ENCODE measurements at places on chromosomes 11 and 22. TPM values are rescaled to one million over a fixed set of nuclear protein-coding genes. Genes with fewer than 3 reads are reported as not detected.

DNA sequence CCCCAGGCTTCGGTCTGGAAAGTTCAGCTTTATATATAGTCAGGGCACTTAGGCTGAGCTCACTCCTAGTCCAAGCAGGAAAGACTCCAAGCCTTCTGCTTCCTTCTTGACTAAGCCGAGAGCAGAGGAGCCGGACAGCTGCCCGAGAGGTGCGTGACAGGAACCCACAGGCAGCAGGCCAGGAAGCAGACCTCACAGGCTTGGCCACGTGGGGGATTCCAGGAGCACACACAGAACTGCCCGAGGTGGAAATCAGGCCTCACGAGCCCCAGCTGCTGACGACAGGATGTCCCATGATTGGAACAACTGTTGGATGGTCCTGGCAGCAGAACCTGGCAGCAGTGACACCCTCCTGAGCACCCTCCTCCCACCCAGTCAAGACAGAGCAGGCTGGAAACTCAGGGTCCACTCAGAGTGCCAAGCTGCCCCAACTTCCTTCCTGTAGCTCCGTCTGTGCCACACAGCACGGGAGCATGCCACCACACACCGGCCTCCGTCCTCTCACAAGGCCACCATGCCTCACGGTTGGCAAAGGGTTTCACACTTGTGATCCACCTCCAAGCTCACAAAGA lies 5.4 kb downstream of the PLA2G6 start:
- peak; percentile 29 for DNase-seq

SCGB2A2 gene
- total RNA-seq = not detected

DNA sequence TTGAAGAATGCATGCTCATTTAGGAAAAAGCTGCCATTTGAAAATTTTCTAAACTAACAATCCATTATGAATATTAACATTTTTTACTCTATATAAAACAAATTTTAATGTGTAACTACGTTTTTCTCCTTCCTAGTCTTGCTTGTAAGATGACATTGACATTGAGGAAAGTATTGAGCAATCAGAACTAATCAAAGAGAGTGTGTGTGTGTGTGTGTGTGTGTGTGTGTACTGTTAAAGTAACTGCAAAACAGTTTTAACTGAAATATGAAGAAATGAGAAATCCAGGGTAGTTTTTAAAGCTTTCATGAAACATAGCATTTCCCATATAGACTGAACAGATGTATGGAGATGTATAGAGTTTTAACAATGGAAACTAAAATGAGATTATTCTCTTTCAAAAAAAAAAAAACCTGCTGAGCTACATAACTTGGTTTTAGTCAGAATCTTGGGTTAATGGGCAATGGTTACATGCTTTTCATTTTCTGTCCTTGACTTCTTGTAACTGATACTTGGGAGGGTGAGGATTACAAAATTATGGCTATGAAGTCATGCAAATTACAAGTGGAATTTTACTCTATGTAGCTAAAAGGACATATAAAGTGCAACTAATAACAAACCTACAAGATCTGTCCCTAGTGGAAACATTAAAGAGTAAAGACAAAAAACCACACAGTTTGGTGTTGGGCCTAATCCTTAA lies 2.0 kb downstream of the PDGFD start:
- DNase-seq = no peak

DNA sequence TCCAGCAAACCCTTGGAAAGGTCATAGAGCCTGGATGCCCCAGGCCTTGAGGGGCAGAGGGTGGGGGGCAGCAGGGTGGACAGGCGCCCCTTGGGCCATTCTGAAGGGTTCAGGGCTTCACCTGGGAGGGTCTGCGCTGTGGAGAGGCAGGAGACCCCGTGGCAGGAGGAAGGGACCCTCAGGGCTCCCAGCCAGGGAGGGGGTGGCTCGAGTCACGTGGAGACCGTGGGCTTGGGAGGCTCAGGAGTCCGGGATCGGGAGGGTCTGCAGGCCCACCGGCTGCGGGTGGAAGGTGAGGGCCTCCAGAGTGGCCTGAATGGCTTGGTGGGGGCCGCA lies 48.5 kb upstream of the A4GALT start:
- DNase-seq = no peak

DNA sequence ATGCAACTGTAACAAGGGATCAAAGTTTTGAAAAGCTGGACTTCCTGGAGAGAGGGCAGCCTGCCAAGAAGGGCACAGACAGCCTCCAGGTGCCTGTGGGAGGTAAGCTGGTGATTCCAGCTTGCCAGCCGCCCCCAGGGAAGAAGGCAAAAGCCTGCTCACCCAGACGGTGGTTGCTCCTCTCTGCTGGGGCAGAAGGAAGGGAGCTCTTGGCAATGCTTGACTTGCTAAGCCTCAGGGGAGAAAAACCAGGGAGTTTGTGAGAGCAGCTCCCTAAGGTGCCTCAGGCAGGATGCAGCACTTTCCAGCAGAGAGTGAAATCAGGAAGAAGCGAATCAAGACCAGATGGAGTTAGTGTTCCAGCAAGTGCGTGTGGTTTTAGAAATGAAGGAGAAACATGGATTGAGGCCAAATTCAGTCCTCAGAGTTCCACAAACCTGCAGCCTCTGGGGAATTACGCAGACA lies 553.6 kb downstream of the BUD13 start:
- no peak for DNase-seq

PAMR1 gene
- total RNA-seq = not detected

- DNase-seq = no peak
Observed at GRCh38 chr22:25368271-25368670, 148.8 kb downstream of the CRYBB2 start.

DNA sequence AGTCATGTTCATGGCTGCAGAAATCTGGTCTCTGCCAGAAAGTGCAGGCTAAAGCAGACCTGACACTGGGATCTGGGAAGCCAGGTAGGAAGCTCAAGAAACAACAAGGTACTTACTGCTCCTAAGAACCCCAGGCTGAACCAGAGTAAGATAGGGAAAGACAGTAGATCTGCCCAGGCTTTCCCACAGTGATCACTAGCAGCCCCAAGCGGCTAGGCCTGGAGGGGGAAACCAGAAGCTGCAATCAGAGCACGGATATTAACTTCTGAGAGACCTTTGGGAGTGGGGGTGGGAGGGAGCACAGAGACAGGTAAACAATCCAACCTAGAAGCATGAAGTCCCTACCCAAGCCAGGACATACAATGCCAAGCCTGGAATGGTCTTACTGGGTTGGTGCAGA lies 135.2 kb upstream of the C11orf58 start:
- no peak for DNase-seq

PPP1CA gene
- 262 TPM for total RNA-seq

GRCh38 chr11:17135916-17136683 lies 58.6 kb upstream of the RPS13 start:
- DNase-seq = no peak

GRCh38 chr11:111378185-111378860 lies 752 bp downstream of the POU2AF1 start:
- DNase-seq = no peak

- DNase-seq = no peak
Observed at GRCh38 chr11:71263386-71263785, 11.0 kb upstream of the SHANK2 start.

- DNase-seq = peak; percentile 23
Observed at GRCh38 chr11:10366568-10367331, 61.9 kb downstream of the ADM start.

DRICH1 gene
- total RNA-seq = 0.22 TPM

DNA sequence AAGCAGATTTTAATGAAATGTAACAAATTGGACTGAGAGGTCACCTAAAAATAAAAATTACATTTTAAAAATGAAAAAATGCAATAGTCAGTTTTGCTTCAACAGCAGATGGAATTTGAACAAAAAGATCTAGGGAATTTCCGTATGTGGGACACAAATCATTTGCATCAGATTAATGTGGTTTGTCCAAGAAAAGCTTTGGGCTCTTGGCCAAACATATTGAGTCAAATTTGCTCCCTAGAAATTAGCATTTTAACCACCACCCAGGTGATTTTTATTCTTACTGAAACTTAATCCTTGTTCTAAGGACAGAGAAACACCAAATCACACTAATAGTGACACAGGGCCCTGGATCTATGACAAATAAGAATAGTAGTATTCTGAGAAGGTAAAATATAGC lies 1477.8 kb downstream of the FAM181B start:
- no peak for DNase-seq

DNA sequence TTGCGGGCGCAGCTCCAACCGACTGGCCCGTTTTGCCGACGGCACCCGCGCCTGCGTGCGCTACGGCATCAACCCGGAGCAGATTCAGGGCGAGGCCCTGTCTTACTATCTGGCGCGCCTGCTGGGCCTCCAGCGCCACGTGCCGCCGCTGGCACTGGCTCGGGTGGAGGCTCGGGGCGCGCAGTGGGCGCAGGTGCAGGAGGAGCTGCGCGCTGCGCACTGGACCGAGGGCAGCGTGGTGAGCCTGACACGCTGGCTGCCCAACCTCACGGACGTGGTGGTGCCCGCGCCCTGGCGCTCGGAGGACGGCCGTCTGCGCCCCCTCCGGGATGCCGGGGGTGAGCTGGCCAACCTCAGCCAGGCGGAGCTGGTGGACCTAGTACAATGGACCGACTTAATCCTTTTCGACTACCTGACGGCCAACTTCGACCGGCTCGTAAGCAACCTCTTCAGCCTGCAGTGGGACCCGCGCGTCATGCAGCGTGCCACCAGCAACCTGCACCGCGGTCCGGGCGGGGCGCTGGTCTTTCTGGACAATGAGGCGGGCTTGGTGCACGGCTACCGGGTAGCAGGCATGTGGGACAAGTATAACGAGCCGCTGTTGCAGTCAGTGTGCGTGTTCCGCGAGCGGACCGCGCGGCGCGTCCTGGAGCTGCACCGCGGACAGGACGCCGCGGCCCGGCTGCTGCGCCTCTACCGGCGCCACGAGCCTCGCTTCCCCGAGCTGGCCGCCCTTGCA lies 1.0 kb downstream of the FJX1 start:
- peak; percentile 5 for DNase-seq

- peak; percentile 27 for DNase-seq
Observed at GRCh38 chr11:14380947-14381561, 22.1 kb upstream of the RRAS2 start.

DNA sequence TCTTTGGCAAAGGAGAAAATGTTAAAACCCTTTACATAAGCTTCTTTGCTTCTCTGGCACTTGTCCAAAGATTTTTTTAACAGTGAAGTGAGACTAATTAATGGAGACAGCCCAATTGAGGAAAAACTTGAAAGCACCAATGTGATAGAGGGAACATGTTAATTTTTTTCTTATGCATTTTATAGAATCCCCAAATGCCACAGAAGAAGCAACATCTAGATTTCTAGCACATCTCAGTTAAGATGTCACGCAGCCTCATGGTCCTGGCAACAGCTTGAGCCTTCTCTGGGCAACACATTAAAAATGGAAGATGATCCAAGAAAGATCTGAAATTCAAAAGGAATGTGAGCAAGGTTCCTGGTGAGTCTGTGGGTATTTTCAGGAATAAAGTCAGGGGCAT lies 48.5 kb downstream of the PACSIN2 start:
- no peak for DNase-seq

All from activated T-cell treated with anti-CD3 and anti-CD28 coated beads, Interleukin-2, amount 50 U/mL, for 4 hours (primary cell).